ENCODE measurements at places on chromosomes 6 and 20.

DNA sequence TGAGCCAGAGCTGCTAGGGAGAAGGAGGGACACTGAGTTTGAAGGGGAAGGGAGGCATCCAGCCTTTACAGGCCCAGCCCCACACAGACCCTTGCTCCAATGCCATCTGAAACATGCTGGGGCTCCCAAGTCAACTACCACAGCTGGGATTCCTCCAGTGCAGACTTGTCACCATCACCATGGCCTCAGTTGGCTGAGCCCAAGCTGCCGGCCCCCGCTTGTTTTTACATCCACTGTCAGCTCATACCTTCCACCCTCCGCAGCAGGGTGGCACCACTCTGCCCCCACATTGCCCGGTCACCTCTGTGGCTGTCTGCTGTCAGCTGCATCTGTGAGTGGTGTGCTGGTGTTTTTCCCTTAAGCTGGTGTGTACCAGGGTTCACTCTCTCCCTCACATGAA is 26.1 kb downstream of the GFOD1 start:
- no peak for DNase-seq

GRCh38 chr20:41631826-41632225 is 13.6 kb upstream of the CHD6 start:
- DNase-seq = no peak

DNA sequence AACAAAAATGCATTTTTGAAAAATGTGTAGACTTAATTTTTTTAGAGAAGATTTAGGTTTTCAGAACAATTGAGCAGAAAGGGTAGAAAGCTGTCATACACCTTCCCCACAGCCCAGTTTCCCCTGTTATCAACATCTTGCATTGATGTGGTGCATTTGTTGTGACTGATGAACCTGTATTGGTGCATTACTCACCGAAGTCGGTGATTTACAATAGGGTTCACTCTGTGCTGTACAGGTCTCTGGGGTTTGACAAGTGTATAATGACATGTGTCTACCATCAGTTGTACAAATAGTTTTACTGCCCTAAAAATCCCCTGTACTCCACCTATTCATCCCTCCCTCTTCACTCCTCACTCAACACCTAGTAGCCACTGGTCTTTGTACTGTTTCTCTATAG is 23.8 kb upstream of the ADIG start:
- DNase-seq = no peak

DNA sequence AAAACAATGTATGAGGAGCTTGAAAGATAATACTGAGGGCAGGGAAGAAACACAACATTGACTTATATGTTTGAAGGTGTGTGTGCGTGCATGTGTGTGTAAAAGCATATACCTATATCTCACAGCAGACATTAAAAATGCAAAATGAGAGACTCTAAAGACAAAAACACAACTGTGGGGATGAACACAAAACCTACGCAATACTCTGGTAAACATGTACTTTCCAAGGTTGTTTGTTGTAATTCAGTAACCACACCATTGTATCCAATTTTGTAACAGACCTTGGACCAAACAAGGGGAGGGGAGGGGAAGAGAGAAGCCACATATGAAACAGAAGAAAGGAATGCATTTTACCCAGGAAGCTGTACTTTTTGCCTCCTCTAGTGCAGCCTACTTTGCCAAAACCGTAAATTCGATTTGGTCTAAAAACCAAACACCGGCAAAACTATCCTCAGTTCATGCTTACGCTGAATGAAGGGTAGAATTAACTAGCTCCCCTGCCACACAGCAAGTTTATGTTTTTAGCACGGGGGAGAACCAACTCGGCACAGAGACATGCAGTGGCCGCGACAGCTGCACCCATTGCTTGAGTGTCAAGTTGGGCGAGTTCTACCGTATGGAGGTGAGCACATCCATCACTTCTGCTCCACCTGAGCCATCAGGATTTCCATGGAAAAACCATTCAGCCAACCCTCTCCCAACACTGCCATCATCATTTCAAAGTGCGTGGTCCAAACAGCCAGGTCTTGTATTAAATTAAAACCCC is 50.0 kb downstream of the CNKSR3 start:
- no peak for DNase-seq

DNA sequence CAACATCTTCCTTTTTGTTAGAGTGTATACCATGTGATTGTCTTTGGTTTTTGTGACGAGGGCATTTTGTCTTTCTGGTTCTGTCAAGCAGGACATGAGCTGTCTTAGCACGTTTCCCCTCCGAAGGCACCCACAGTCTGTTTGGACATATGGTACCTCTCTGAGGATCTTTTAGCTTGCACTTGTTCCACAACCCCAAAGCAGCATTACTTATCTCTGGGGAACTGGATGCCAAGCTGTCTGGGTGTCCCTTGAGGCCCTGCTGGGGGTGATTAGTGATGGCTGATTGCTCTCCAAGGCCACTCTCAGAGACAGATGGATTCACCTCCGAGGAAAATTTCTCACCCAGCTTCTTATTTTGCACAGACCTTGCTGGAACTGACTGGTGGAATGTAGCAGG is 445.0 kb upstream of the CHD6 start:
- peak; percentile 43 for DNase-seq

- DNase-seq = no peak
These were observed 102.6 kb downstream of the KIF13A start for GRCh38 chr6:17884498-17885478.

DNA sequence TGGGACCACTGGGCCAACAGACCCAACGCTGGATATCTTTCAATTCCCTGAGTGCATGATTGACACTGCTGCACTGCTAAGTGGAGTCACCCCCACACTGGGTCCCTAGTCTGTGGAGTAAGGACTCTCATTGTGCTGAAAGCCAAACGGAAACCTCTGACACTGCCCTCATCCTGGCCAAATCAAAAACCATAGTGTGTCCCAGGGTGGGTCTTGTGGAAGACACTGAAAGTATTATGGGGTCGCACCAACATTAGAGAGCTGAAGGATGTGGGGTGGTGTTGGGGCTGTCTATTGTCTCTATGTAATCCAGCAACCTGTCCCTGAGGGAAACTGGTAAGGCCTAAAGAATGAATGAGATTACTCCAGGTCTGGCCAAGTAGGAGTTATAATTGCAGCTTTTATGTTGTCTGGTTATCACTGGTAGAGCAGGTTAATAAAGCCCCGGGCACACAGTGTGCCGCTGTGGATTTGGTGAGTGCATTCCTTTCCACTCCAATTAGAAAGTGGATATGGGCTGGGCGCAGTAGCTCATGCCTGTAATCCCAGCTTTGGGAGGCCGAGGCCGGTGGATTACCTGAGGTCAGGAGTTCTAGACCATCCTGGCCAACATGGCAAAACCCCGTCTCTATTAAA is 57.9 kb downstream of the HLA-A start:
- DNase-seq = no peak

GRCh38 chr6:105896821-105897095 is 189.4 kb upstream of the PRDM1 start:
- DNase-seq = no peak

DNA sequence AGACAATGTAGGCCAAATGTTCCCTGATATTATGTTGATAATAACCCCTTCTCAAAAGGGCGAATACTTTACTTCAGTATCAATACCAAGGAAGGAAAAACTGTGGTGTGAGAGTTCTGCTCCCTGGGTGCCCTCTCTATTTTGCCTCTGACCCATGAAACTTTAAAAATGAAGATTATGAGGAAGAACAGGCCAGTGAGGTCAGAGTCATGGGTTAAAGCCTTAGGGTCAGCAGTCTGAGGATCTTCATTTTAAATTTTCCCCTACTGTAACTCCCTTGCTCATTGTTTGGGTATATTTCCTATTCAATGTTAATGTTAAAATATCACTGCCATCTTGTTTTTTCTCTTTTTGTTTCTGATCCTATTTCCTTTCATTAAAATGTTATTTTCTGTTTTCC is 47.9 kb downstream of the PRKN start:
- DNase-seq = no peak

GRCh38 chr6:42979523-42980177 is 669 bp upstream of the PEX6 start:
- DNase-seq = no peak

- no peak for DNase-seq
These were observed 22.2 kb downstream of the APCDD1L start for GRCh38 chr20:58492795-58493524.

- peak; percentile 52 for DNase-seq
These were observed 52.0 kb downstream of the JPH2 start for GRCh38 chr20:44135012-44135412.

DNA sequence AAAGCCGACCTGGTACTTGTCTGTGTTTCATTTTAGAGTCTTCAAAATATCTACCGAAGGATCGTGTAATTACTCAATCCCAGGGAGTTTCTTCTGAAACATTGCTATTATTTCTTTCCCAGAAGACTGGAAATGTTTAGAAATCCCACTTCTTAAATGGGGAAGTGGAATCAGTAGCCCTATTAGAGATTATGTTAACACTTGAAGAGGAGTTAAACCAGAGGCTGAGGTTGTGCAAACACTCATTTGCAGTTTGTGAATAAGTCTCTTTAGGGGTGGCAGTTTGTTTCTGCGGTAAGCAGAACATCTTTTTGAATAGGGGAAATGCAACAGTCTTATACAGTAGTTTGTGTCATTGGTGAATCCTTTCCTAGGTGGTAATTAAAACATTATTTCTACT is 21.3 kb downstream of the DSP start:
- no peak for DNase-seq

GRCh38 chr6:127520066-127520465 is 931 bp upstream of the MTCL3 start:
- peak; percentile 72 for DNase-seq

DNA sequence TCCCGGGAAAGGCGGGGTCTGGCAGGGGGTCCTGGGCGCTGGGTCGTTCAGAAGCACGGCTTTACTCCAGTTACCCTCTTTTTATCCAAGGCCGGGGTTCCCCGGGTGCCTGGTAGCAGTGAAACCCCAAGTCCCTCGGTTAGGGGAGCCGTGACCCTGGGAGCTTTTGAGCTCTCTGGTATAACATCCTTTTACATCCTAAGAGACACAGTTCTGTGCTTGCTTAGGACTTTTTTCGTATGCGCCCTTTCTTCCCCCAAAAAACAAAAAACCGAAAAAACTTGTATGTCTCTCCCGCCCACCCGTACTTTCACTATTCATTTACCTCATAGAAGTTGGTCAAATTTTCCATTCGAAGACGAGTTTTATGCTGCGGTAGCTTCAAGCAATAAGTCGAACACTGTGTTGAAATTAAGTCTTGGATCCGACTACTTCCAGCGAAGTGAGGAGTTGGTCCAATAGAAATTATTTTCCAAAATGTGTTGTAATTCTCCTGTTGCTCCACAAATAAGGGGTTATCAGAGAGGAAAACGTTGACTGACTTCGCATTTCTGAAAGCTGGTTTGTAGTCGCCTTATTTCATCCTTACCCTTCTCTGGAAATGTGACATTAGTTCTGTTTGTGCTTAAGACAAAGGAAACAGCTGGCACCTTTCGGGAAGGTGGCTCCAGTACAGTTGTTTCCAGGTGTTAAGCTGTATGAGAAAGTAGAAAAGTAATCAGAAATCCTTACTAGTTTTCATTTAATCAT is 816 bp upstream of the MAN1A1 start:
- peak; percentile 87 for DNase-seq

DNA sequence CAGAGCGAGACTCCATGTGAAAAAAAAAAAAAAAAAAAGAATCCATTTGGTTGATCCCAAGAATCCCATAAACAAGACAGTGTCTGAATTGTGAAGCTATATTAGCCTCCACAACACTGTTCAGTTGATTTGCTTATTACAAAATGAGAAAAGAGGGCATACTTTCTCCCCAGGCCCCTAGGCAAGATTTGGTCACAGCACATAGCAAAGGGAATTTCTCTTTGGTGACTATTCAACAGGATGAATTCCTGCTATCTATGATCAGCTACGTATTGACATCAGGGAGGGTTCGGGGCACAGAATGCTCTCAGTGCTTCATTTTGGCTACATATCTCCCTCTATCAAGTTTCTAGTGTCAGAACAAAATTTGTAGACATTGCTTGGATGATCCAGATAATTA is 20.2 kb upstream of the SLC22A3 start:
- no peak for DNase-seq

GRCh38 chr6:6556161-6556737 is 32.3 kb upstream of the LY86 start:
- no peak for DNase-seq

- DNase-seq = peak; percentile 38
These were observed 267.9 kb downstream of the DLL1 start for GRCh38 chr6:170022827-170023619.

Data from eye (tissue), 1 donor.